ENCODE measurements at places on chromosomes 6 and 20. TPM values are rescaled to one million over a fixed set of nuclear protein-coding genes. Genes with fewer than 3 reads are reported as not detected.

DNA sequence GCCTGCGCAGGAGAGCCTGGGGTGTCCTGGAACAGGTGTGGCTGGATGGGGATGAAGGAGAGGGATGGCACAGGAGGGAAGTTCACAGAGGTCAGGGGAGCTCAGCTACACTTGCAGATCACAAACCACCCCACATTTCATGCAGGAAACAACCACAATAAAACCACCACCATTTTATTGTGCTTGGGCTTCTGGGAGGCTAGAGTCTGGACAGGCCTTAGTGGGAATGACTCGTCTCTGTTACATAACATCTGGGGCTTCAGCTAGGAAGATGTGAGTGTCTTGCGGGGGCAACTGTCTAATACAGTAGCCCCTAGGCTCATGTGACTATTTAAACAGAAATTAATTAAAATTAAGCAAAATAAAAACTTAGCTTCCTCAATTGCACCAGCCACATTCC lies 33.4 kb downstream of the SNX5 start:
- no peak for DNase-seq

- no peak for DNase-seq
Observed at GRCh38 chr20:13099676-13100075, 90.9 kb downstream of the SPTLC3 start.

- DNase-seq = no peak
Observed at GRCh38 chr20:4087923-4088322, 72.6 kb upstream of the RNF24 start.

DNA sequence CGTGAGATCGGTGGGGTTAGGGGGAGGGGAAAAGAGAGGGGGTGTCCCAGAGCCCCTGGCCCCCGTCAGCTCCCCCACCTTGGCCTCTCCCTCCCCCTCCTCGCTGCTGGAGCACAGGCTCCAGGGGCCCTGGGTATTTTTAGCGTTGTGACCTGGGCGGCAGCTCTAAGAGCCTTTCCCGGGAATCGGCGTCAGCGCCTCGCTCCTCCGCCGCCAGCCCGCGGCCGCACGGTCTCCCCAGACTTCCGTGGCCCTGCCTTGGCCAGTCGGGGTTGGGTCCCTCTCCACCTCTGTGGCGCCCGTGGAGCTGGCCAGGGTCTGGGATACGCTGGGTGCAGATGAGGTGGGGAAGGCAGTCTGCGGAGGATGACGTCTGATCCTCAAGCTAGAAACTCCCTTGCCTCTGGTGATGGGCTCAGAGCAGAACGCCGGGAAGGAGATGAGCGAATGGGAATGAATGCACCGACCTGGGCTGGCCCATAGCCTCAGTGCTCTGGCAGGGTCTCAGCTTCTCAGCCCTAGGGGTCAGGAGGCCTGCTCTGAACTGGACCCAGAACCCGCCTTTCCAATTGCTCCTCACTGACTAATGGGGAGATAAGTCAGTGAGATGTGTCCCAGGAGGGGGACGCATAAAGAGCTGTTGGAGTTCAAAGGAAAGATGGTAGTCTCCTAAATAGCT lies 883 bp upstream of the DBNDD2 start:
- peak; percentile 39 for DNase-seq

Gene CDH4
- not detected for total RNA-seq

Gene SIRPD
- total RNA-seq = 0.45 TPM

Gene RBPJL
- total RNA-seq = not detected

Gene C6orf58
- total RNA-seq = 2.3 TPM

All from stomach (tissue), 19 donors.